SJSA1 (cell line): ENCODE measurements at places on chromosomes 1 and 21. TPM values are rescaled to one million over a fixed set of nuclear protein-coding genes. Genes with fewer than 3 reads are reported as not detected.

- H3K4me3 ChIP-seq, result no peak overlapping the region
- peaks cover 25% of the 10 kb centered on the region for H3K36me3 ChIP-seq
- no peak for DNase-seq
- H3K27me3 ChIP-seq, result no peaks in the 10 kb centered on the region
Measured at GRCh38 chr1:219991511-219991810, 54.8 kb downstream of the EPRS1 start.

DNA sequence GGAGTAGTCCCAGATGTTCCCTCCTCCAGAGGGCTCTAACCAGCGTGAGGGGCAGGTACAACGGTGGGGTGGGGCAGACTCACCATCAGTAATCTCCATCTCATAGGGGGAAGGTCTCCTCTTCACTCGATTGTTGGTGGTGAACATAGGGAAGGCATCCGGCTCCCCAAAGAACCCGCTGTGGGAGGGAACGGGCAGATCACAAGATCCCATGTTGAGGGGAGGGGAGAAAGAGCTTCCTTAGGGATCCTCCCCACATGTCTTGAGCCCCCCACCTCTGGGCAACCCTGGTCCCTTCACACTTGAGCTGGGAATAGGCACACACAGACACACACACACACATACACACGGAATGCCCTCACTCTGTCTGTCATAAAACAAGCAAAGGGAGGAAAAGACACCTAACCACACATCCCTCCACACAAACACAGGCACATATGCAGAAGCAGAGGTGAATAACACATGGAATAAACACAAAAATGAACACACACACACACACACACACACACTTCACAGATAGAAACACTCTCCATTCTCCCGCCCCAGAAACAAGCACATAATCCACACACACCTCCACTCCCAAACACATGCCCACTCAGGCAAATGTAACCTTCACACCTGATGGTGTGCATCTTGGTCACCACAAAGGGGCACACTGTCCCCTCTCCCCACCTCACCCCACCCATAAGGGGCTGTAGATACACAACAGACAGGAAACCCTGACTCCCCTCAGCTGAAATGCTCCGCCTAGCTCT, 7.9 kb downstream of the TAL1 start:
- no peaks in the 10 kb centered on the region for H3K36me3 ChIP-seq
- H3K4me3 ChIP-seq, result no peak overlapping the region
- H3K4me1 ChIP-seq, result peaks cover 5% of the 10 kb centered on the region
- DNase-seq, result no peak
- peaks cover 63% of the 10 kb centered on the region for H3K27me3 ChIP-seq
- H3K27ac ChIP-seq, result no peak overlapping the region

DNA sequence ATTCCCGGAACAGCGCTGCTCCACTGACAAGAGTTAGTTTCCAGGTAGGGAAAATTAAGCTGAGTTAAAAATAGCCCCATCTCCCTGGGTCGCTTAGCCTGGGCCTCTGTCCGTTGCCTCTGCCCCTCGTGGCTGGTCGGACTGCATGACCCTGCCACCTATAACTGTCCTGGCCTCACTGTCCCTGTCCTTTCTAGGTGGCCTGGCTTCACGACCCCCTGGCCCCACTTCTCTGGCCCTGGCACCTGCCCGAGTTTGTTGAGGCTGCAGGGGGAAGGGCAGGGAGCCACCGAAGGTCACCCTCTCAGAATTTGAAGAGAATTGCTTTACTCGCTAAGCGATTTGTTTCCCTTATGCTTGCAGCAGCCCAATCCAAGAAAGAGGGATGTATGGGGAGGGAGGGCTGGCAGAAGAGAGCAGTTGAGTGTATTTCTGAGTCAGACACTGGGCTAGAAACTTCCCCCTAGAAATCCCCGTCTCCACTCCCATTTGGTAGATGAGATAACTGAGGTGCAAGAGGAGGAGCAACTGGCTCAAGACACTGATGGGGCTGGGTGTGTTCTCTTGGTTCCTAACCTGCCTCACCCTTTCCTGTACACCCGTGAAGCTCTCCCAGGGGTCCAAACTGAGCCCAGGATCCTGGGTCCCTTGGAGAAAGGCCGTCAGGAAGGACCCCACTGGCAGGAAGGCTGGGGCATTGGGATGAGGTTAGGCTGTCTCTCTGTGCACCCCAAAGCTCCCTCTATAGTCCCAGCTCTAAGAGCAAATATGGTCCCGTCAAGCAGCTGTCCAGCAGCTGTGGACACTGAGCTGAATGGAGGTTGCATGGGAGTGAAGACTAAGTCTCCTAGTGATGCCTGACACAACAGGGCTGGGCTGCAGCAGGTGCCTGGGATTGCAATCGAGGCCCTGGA, 2.9 kb upstream of the EDN2 start:
- DNase-seq, result peak; percentile 68
- H3K4me3 ChIP-seq, result peak overlapping the region; percentile 50
- no peaks in the 10 kb centered on the region for H3K27me3 ChIP-seq
- peaks cover 48% of the 10 kb centered on the region for H3K36me3 ChIP-seq
- H3K27ac ChIP-seq, result peak overlapping the region; percentile 98

GRCh38 chr1:36663772-36664430, 181.2 kb upstream of the CSF3R start:
- no peaks in the 10 kb centered on the region for H3K4me1 ChIP-seq
- no peak overlapping the region for H3K4me3 ChIP-seq
- no peak overlapping the region for H3K27ac ChIP-seq
- H3K36me3 ChIP-seq, result no peaks in the 10 kb centered on the region
- H3K27me3 ChIP-seq, result peaks cover 27% of the 10 kb centered on the region

- H3K27ac ChIP-seq, result no peak overlapping the region
- peaks cover 24% of the 10 kb centered on the region for H3K4me1 ChIP-seq
- no peaks in the 10 kb centered on the region for H3K36me3 ChIP-seq
- DNase-seq, result peak; percentile 85
- no peak overlapping the region for H3K4me3 ChIP-seq
Measured at GRCh38 chr1:16009030-16009460, 5.0 kb downstream of the SRARP start.

GRCh38 chr1:194477908-194478307, 1291.5 kb upstream of the B3GALT2 start:
- H3K27me3 ChIP-seq, result no peaks in the 10 kb centered on the region
- no peak for DNase-seq
- no peaks in the 10 kb centered on the region for H3K36me3 ChIP-seq
- no peaks in the 10 kb centered on the region for H3K4me1 ChIP-seq

DNA sequence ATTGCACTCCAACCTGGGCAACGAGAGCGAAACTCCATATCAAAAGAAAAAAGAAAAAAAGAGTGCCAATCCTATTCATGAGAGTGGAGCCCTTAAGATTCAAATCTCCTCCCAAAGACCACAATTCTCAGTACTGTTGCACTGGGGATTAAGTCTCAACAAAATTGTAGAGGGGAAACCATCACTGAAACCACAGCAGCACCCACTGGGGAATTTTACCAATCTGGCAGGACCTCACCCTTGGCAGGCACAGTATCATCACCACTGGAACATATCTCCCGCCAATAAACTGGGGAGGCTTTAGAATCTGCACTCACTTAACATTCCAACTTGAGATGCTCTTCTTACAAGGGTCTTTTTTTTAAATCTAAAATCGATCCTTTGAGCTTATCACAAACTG, 41.0 kb downstream of the LRRC40 start:
- H3K4me3 ChIP-seq, result no peak overlapping the region
- H3K27me3 ChIP-seq, result no peaks in the 10 kb centered on the region
- no peak for DNase-seq
- H3K4me1 ChIP-seq, result no peaks in the 10 kb centered on the region
- no peak overlapping the region for H3K27ac ChIP-seq
- peaks cover 7% of the 10 kb centered on the region for H3K36me3 ChIP-seq

DNA sequence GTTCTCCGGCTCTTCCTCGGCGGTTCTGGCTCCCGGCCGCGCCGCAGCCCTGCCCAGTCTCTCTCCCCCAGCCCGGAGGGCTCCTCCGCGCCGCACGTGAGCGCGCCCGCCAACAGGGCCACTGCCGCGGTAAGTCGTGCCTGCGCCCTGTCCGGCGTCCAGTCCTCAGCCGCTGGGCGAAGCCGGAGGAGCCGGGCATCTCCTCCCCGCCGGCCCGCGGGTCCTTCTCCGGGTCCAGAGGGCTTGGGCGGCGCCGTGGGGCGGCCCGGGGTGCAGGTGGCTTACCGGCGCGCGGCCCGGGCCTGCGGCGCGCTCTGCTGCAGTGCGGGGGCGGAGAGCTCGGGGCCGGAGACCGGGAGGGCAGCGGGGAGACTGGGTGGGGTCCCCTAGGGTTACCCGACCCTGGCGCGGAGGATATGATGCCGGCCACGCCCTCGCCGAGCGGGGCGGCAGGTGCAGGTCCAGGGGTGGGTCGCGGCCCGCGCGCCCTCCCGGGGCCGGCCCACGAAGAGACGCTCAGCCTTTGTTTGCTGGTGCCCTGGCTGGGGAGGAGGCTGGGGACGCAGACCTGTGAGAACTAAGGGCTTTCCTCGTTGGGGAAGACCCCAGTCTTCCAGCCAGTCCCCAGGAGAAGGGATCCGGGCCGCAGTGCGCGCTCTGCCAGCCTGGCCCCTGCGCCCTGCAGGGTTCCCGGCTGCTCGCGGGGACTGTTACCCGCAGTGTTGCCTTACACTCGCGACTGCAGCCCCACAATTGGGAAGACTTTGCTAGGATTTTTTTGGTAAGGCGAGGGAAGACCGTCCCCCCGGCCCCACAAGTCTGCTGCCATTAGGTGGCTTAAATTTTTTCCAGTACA, at the start of gene DOP1B:
DOP1B (plus strand) TSS at position 10 of the 856 bp plus-strand sequence. CDS start 7,910 bp downstream, outside the sequence.
- no peak within 1 kb of the TSS for H3K27ac ChIP-seq
- no peak for DNase-seq
- peak within 1 kb of the TSS; percentile 84 for H3K4me3 ChIP-seq
- 0 out of 2 replicates have a peak, but pooled peaks cover 3% of the 10 kb centered on the region for H3K36me3 ChIP-seq

DNA sequence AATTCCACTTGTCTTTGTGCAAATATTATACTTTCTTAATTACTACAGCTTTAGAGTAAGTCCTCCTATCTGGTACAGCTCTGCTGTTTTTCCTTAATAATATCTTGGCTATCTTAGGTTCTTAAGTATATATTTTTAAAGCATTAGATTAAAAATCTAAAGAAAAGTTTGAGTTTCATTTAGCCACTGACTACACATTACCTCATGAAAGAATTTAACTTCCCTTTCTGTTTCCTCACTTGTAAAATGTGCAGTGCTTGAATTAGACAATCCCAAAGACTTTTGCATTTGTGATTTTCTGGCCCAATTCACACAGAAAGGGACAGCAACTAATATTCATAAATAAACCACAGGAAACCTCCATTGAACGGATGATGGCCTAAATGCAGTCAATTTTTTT, 126.4 kb upstream of the SAMSN1 start:
- no peaks in the 10 kb centered on the region for H3K4me1 ChIP-seq
- H3K4me3 ChIP-seq, result no peak overlapping the region
- H3K27ac ChIP-seq, result no peak overlapping the region
- H3K36me3 ChIP-seq, result no peaks in the 10 kb centered on the region
- DNase-seq, result no peak

DNA sequence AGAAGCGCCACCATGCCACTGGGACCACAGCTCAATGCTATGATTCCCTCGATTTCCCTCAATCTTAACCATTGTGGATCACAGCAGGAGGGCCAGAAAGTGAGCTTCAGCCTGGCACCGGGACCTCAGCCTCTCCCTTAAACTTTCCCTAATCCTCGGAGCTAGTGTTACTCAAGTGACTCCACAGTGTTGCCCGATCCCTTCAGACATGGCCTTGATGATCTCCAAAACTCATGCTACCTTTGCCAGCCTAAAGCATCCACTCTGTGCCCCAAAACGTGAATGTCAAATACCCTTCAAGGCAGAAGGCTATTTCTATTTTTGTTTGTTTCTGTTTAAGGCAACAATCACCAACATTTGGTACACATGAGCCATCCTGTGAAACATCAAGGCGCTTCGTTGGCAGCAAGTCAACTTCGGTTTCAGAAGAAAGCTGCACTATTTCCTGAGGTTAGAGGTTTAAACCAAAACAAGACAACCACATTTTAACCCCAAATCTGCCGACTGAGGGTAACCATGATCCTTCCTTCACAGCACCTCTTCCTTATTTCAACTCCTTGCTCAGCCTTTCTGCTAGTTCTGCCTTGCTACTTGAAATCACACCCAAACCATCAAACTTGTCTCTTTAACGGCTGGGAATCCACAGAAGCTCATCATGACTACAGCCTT, 94.4 kb upstream of the KRTAP19-8 start:
- H3K4me1 ChIP-seq, result peaks cover 42% of the 10 kb centered on the region
- no peak overlapping the region for H3K4me3 ChIP-seq

DNA sequence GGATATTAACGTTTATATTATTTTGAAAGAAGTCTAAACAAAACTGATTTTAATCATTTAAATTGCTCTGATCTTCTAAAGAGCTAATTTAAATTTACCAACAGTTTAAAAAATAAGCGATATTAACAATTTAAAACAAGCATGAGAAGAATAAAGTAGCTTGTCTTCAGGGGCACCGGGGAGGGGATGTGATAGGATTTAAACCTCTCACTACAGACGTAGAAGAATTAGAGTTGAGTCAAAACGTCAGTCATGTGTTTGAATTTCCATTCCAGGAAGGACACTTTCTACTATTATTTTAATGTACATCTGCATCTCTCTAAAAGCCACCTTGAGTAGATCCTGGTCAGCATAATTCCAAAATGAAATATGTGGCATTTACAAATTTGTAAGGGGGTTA, 58.2 kb upstream of the TPTE start:
- no peak overlapping the region for H3K4me3 ChIP-seq
- H3K36me3 ChIP-seq, result no peaks in the 10 kb centered on the region
- H3K27ac ChIP-seq, result no peak overlapping the region

DNA sequence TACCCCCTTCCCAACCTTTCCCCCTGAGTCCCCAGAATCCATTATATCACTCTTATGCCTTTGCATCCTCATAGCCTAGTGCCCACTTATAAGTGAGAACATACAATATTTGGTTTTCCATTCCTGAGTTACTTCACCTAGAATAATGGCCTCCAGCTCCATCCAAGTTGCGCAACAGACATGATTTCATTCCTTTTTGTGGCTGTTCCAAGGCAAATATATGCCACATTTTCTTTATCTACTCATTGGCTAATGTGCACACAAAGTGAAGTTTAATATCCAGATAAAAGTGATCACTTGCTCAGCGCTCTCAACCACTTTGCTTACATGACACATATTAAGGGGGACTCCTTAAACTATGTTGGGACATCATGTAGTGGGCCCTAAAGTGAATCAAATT, 72.4 kb upstream of the TIAM1 start:
- H3K4me1 ChIP-seq, result no peaks in the 10 kb centered on the region
- no peaks in the 10 kb centered on the region for H3K36me3 ChIP-seq
- no peaks in the 10 kb centered on the region for H3K27me3 ChIP-seq
- DNase-seq, result no peak

- no peaks in the 10 kb centered on the region for H3K36me3 ChIP-seq
- no peak overlapping the region for H3K4me3 ChIP-seq
- DNase-seq, result no peak
- peak overlapping the region; percentile 63 for H3K27ac ChIP-seq
- no peaks in the 10 kb centered on the region for H3K27me3 ChIP-seq
Measured at GRCh38 chr1:8089535-8090228, 63.6 kb upstream of the ERRFI1 start.

SIKE1 gene
- 40.4 and 88.9 TPM in 2 replicates for total RNA-seq

WDR4 gene
- 14.4 and 21.3 TPM in 2 replicates for total RNA-seq

WLS gene
- total RNA-seq, result 18.6 and 26.7 TPM in 2 replicates

PODN gene
- 1.3 and 4.1 TPM in 2 replicates for total RNA-seq

HAO2 gene
- total RNA-seq, result not detected in 2 replicates

SPRR3 gene
- total RNA-seq, result not detected in 2 replicates
